ENCODE measurements at places on chromosomes 3 and 15. TPM values are rescaled to one million over a fixed set of nuclear protein-coding genes. Genes with fewer than 3 reads are reported as not detected.

Gene UTS2B
- total RNA-seq: 0.53 TPM

Gene CLDN1
- 4.1 TPM for total RNA-seq

Gene MAGEL2
- total RNA-seq: 0.73 TPM

Gene CA12
- 359 TPM for total RNA-seq

Gene PTX3
- 1,136 TPM for total RNA-seq

Gene RAB5A
- 53.1 TPM for total RNA-seq

Gene PRSS50
- not detected for total RNA-seq

Gene FOXB1
- not detected for total RNA-seq

Gene BTBD1
- 113 TPM for total RNA-seq

Gene PAK6
- total RNA-seq: 0.13 TPM

Gene NCK1
- 39.1 TPM for total RNA-seq

Gene KLHL6
- total RNA-seq: under 0.01 TPM

Data from smooth muscle cell of the pulmonary artery (primary cell).